Epithelial cell of umbilical artery (primary cell): ENCODE measurements at places on chromosomes 4 and X. TPM values are rescaled to one million over a fixed set of nuclear protein-coding genes. Genes with fewer than 3 reads are reported as not detected.

Gene ARAF
- 11.4 and 13.1 TPM in 2 replicates for total RNA-seq

Gene CYLC1
- not detected in 2 replicates for total RNA-seq

Gene LRIT3
- not detected in 2 replicates for total RNA-seq

Gene ATP7A
- 13.3 and 13.5 TPM in 2 replicates for total RNA-seq

Gene TLR6
- 0.65 and 0.76 TPM in 2 replicates for total RNA-seq

Gene RAB41
- not detected in 2 replicates for total RNA-seq

Gene TASL
- not detected in 2 replicates for total RNA-seq

Gene CTAG2
- not detected in 2 replicates for total RNA-seq

Gene VCX2
- not detected in 2 replicates for total RNA-seq

Gene TGIF2LX
- not detected in 2 replicates for total RNA-seq

Gene REELD1
- not detected in 2 replicates for total RNA-seq

Gene SLC7A11
- 86.1 and 119 TPM in 2 replicates for total RNA-seq

Gene CPZ
- under 0.01 TPM in 1 of 2 replicates, not detected in the other for total RNA-seq

Gene ACSL4
- total RNA-seq = 108 and 112 TPM in 2 replicates
